ENCODE measurements at places on chromosomes 12 and 14.

- DNase-seq = no peak
Observed at GRCh38 chr12:45939759-45940158, 50.6 kb downstream of the SCAF11 start.

DNA sequence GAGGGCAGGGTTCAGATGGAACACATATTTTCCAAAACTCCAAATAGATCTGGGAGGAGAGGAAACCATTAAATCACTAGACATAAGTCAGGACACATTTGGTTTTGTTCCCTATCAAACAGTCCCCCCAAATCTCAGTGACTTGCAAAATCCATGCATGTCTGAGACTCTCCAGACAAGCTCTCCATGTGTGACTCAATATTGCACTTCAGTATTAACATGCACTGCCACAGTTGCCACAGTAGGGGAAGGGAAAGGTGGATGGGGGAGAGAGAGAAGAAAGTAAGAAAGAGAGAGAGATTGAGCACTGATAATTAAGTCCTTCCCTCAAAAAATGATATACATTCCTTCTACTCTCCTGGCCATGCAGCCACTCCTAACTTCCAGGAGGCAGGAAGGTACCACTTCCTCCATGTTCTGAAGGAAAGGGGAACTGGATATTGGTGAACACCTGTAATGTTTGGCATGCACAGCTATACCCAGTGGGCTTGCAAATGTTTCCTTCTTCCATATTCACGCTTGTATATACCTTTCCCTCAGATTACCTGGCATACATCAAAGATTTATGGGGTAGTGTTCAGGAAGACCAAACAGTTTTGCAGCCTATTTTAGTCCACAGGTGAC is 310.0 kb downstream of the ZFP36L1 start:
- no peak for DNase-seq

- no peak for DNase-seq
Observed at GRCh38 chr12:52423661-52424500, 10.3 kb downstream of the KRT75 start.

DNA sequence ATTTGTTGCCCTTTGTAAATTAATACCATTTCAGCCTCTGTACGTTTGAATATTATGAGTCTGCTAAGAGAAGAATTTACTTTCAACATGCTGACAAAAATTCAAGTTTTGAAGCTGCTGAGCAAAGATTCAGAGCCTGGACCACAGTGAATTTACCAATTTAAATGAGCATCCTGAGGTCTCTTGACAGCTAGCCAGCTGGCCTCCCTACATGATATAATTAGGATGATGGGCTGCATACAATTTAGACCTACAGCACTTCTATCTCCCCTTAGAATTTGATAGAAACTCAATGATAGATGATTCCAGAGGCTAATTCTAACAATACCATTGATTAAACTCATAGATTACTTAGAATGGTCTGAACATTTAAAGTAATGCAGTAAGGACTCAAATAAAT is 10.0 kb upstream of the EEA1 start:
- no peak for DNase-seq

GRCh38 chr14:55441286-55441685 is 870 bp upstream of the TBPL2 start:
- DNase-seq = no peak

- no peak for DNase-seq
Observed at GRCh38 chr14:95061317-95062093, 95.8 kb downstream of the DICER1 start.

GRCh38 chr12:128661226-128661569 is 162.6 kb downstream of the SLC15A4 start:
- no peak for DNase-seq

GRCh38 chr14:22434901-22435550 is 154.0 kb downstream of the DAD1 start:
- no peak for DNase-seq

DNA sequence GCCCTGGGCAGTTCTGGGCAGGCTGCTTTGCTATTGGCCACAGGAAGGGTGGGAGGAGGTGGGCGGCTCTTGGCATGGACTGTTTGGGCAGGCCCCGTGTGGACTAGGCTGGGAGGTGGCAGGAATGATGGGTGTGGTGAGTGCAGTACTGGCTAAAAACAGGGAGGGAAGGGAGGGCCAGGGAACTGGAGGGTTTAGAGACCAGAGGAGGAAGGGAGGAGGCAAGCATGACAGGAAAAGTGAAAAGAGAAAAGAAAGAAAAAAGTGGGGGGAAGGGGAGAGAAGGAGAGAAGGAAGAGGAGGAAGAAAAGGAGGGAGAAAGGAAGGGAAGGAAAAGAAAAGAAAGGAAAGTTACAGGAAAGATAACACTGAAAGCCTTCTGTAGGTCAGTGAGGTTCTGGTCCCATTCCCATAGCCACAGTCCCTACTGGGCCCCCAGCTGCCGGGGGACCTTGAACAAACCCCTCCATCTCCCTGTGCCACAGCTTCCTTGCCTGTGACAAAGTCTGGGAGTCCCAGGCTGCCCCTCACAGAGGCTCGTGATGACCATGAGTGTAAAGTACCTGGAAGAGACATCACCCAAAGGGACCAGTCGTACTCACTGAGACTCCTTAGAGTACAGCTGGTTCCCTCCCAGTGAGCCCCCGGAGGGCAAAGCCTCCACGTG is 1.1 kb upstream of the C14orf132 start:
- DNase-seq = no peak

GRCh38 chr12:28313631-28314030 is 123.4 kb downstream of the CCDC91 start:
- DNase-seq = no peak

DNA sequence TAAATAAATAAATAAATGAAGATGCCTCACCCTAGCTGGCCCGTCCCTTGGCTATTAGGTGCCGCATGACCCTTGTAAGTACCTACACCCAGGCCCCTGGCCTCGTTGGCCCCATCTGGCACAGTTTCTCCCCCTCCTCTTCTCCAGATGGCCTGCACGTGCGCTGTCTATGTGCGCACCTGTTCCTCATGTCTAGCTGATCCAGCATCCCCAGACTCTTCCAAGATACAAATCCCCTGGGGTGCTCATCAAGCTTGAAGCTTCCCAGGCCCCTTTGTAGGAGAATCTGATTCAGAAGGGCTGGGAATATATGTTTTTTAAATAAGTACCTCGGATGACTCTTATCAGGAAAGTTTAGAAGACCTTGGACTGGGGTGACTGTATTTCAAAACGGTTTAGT is 133.3 kb downstream of the CHST11 start:
- DNase-seq = no peak

- DNase-seq = no peak
Observed at GRCh38 chr12:124804011-124804621, 59.5 kb downstream of the SCARB1 start.

DNA sequence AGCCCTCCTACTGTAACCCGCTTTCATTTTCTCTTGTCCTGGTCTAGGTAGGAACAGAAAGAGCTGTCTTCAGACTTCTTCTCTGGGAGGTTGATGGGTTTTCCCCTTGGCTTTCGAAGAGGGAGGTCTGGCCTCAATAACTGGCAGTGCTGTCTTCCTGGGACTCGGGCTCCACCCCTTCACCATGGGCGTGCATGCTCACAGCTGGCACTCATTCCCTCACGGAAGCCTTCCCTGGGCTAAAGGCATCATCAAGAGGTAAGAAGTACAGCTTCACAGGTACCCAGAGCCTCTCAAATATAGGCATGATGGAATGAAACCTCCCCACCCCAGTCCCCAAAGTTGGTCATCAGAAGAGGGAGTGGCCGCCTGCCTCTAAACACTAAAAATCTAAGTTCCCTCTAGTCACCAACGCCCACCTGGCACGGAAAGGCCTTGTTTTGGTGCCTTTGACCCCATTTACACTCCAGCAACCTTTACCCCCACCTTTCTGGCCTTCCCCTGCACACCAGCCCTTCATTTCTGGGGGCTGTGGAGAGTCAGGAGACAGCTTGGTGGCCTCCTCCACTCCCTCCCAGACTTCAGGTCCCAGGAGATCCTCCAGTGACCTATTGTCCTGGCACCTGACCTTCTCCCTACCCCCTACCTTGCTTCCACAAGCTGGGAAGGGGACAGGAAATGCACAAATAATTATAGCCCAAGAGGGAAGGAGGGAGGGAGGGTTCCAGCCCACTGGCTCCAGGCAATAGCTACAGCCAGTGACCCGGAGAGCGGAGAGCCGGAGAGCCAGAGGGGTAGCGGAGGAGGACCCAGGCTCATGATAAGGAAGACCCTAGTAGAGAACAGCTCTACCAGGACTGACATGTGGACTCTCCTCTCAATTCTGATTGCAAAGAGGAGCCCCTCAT is 2.8 kb downstream of the RAPGEF3 start:
- no peak for DNase-seq

DNA sequence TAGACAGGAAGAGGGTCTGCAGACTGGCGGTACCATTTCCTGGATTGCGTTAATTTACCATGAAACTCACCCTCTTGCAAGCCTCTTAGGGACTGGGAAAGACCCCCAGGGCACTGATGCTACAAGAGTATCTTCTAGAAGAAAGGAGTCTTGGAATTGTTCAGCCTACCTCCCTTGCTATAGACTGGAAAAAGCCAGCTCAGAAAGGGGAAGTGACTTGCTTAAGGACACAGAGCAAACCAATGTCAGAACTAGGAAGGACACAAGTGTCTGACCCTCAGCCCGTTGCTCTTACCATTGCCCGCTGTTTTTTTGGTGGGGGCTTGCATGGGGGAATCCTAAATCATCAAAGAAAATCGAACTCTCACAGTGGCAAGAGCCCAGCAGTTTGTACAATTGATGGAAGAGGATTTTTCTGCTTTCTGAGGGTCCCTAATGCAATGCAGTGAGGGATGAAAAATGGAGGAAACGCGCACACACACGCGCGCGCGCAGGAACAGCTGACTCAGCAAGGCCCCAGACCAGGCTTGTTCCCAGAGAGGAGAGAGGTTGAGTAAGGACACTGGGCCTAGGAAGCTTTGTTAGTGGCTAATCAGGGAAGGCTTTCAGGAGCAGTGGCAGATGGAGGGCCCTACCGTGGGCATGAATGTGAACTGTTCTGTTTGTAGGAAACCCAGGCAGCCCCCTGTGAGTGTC is 50.9 kb downstream of the RIN3 start:
- no peak for DNase-seq

DNA sequence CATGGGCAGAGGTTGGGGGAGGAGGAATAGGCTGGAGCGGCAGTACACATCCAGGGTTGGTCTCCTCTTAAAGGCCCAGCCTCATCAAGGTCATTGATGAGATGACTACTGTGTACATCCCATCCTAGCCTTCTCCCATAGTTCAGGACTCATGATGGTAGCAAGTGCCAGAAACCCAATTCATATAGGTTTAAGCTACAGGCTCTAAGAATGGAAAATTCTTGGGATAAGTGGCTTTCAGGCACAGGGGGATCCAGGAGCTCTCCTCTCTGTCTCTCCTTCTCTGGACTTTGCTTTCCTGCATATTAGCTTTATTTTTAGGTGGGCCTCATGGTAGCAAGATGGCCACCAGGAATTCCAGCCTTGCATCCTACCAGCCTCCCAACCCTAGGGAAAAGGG is 6.3 kb downstream of the SDSL start:
- DNase-seq = no peak

DNA sequence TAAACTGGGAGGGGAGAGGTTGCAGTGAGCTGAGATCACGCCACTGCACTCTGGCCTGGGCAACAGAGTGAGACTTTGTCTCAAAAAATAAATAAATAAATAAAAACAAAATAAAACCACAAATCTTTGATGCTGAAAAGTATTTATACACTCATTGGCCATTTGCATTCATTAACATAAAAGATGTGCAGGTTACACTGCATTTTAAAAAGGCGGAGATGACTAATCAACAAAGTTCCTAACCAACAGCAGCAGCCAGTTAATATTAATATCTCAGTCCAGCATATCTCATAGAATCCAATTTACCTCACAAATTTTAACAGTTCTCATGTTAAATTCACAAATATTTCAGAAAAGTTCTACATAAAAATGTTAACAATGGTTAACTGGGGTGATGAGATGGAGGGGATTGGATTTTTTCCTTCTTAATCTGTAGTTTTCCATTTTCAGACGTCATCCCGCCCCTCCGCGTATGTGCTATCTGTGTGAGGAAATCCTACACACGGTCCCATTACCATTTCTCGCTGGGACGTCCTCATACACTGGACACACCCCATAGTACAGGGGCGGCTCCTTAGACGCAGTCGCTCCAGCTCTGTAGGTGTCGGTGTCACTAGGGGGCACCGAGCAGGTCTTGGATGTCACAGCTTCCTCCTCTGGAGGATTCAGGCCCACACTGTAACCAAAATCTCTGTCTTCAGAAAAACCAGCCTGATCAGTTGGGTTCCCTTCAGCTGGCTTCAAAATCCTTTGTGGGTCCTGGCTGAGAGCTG is 7.3 kb downstream of the ANKLE2 start:
- no peak for DNase-seq

DNA sequence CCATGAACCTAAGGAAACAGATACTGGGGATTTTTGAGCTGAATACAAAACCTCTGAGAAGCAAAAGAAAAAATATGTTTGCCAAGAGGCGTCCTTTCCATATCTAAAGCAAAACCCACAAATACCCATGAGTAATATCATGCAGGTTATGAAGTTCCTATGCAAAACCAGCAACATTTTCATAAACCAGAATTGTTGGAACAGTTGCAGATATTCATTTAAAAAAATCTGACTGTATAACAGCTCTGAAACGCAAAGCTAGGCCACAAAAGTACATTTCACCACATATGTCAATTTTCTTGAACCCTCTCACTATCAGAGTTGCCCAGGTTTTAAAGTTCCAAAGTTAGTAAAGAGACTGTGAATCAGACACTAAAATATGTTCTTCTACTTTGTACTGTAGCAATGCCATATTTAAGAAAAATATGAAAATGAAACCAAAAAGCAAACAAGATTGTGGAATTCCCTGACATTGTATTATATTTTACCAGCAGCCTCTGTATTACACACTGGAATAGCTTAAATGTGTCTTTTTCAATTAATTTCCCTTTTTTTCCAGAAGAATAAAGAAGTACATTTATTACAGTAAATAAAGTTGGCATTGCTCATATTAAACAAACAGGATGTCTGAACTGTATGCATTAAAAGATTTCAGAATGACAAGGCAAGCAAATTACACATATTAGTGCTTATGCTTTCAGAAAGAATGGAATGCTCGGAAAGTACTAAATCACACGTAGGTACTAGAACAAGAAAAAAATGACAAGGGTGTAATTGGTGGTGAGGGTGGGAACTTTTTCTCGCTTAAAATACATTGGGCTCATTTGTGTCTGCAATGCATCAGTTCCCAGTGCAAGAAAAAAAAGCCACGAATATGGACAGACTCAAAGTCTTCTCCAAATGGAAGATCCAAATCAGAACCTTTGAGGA is 33.6 kb upstream of the HIF1A start:
- no peak for DNase-seq
